SIG-M5 (cell line): ENCODE measurements at places on chromosomes 5 and 9.

DNA sequence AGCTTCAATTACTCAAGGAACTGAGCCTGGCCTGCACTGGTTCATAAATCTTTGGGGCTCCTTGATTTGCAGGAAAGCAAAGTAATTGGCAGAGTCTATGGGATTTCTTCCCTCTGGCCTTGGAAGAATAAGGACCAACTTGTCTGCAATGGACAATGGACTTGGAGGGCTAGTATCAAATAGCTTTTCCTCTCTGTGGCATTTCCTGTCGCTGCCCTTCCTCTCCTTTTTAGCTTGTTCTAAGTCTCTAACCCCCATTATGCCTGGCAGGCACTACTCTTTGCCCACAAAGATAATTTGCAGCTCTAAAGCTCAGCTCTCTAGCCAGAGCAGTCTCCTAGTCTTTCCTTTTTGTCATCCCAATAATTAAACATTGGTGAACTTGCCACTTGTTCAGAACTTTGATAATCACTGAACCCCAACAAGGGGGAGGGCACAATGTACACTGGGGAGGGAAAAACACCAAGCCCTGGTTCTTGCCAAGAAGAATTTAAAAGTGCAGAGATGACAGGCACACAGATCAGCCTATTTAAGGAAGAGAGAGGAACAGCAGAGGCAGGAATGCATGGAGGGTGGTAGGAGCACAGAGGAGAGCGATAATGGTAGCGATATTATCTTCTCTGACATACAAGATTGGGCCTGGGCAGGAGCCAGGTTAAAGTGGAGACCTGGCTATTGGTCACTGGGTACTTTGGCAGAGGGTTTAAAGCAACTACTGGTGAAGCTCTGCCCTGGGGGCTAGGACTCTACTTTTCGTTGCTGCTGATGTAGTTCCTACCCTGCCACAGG is 38.5 kb downstream of the FAM219A start:
- no peak for DNase-seq

- no peak for DNase-seq
These were observed 256.1 kb downstream of the TMEM38B start for GRCh38 chr9:105950448-105950847.

- no peak for DNase-seq
These were observed 38.2 kb downstream of the CPEB4 start for GRCh38 chr5:173926359-173926758.

- DNase-seq, result no peak
These were observed 518.1 kb downstream of the AGTPBP1 start for GRCh38 chr9:85223506-85224125.

- no peak for DNase-seq
These were observed 17.7 kb downstream of the CAVIN4 start for GRCh38 chr9:100595391-100596199.

GRCh38 chr9:73810585-73811215 is 659.0 kb downstream of the ANXA1 start:
- no peak for DNase-seq

GRCh38 chr9:123607479-123607878 is 251.5 kb downstream of the CRB2 start:
- DNase-seq, result no peak

GRCh38 chr5:15772131-15772530 is 272.2 kb downstream of the FBXL7 start:
- DNase-seq, result no peak

- DNase-seq, result no peak
These were observed 85.4 kb downstream of the SLC1A3 start for GRCh38 chr5:36691696-36692371.

- DNase-seq, result no peak
These were observed 38.4 kb upstream of the PLEKHG4B start for GRCh38 chr5:53381-54174.

GRCh38 chr5:168477060-168477459 is 9.2 kb upstream of the RARS1 start:
- no peak for DNase-seq

GRCh38 chr9:127644943-127645342 is 32.9 kb downstream of the STXBP1 start:
- DNase-seq, result no peak

- no peak for DNase-seq
These were observed 2.1 kb downstream of the TLN1 start for GRCh38 chr9:35729700-35730485.

DNA sequence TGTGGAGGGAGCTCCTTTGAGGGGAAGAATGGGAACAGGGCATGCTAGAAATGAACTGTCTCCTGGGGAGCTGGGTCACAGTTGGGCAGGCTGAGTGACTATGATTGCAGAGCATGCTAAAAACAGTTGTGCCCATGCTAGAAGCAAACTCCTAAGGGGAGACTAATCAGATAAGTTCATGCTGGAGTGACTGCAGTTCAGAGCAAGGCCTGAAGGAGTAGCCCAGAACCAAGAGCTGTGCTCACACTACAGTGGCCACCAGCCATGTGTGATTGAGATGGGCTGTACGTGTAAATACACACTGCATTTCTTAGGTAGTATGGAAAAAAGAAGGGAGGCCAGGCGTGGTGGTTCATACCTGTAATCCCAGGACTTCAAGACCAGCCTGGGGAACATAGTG is 10.3 kb upstream of the AK1 start:
- DNase-seq, result no peak

DNA sequence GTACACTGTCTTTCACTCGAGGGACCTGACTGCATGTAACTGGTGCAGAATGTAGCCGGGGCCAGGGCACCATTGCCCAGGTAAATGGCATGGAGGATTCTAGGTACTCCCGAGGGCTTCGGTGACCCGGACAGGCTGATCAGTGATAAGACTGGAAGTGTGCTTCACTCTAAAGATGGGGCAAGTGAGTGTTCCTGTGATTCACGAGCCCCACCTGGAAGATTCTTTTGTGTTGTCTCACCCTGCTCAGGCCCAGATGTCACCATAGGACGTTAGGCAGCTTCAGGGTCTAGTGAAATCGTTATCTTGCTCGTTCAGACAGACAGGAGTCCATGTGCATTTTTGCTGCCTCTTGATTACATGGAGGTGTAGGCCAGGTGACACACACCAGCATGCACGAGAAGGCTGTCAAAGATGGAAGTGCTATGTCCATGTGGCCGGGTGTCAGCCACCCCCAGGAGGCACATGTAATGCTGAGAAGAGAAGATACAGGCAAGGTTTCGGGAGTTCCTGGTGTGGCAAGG is 73.9 kb downstream of the WNK2 start:
- DNase-seq, result no peak

DNA sequence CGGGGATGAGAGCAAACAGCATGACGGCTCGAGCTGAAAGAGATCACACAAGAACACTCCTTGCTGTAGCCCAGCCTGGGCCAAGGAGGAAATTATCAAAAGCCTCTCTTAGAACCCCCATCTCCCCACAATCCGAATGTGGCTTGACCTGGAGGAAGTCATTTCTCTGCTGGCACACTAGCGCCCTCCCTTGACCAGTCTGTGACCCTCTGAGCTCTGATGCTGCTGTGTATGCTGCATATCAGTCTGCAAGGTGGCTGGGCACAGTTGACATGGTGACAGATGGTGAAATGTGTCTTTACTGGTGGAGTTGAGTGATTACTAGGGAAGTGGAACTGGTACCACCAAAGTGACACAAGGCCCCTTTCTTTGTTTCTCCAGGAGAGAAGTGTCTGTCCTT is 3.3 kb downstream of the SLC46A2 start:
- no peak for DNase-seq

DNA sequence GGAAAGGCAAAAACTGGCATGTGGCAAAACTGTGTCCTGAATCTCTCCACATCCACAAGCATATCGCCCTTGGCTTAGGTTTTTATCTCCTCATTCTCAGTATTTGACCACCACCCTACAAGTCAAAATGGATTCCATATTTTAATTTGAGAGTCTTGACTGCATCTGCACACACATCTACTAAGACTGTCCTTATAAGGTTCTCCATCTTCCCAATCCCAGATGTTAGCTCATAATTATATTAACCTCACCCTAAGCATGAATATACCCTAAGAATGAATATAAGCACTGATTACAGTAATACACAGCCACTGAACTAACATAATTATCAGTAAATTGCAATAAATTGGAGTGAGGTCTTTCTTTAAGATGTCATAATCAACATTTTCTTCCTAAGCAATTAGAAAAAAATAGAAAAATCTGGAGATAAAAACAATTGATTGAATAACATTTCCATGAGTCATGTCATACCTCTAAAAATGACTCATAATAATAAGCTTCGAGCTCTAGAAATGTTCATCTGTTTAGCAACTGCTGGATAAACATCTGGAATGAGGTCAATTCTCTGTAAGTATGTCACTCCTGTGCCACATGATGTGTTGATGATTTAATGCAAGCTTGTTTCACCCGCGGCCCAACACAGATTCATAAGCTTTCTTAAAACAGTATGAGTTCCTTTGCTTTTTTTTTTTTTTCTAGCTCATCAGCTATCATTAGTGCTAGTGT is 39.9 kb upstream of the PAM start:
- DNase-seq, result no peak

DNA sequence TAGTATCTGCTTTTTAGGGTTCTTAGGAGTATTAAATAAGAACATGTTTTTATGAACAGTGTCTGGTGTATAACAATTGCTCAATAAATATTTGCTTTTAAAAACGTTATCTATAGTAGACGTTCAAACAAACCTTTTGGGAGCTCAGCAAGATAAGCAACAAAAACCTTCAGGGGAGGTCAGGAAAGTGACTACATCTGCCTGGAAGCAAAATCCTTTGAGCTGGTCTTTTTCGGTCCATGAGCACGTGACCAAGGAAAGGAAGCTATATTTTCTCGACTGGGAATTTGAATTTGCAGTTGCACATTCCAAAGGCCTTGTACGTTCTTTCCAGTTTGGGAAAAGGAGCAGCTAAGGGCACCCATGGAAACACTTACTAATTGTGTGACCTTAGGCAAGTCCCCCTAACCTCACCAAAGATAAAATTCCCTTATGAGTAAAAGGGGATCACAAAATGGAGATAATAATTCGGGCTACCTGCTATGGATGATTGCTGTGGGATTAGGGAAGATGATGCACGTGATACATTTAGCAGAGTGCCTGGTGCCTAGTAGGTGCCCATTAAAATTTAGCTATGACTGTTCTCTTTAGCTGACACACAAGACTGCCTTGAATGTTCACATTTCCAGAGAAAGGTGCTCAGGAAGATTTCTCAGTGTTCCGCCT is 45.4 kb downstream of the PTTG1 start:
- DNase-seq, result no peak

GRCh38 chr5:122312591-122313406 is 762 bp downstream of the SNCAIP start:
- DNase-seq, result no peak

DNA sequence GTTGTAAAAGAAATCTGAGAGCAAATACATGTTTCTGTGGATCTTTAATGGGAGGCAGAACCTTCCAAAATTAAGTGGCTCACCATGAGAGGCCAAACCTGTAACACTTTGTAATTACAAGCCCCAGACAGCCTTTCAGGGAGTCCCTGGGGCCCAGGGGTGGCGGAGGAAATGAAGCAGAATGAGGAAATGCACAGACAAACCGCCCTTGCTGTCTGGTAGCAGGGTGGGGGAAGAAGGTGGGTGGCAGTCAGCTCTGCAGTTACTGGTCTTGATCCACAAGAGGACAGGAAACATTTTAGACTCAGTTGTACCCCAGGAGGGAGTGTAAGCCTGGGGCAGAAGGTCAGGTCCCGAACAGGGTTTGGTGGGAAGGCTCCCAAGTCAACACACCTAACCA is 6.5 kb downstream of the ARL14EPL start:
- DNase-seq, result no peak

DNA sequence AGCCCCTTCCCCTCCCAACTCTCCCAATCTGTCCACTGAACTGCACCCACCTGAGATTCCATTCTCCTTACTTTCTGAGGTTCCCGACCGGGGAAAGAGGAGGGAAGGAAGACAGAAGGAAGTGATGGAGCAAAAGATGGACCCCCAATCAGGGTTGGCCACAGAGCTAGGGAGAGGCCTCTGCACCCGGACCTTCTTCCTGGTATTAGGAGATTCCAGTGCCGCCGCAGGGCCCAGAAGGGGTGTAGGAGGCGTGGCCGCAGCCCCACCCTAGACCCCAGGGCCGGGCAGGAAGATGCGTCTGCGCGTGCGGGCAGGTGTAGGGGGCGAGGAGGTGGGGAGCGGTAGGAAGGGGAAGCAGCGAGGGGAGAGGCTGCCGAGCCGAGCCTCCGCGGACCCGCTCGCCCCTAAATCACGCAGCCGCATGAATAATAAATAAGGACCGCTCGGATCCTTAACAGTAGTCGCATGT is 104.2 kb upstream of the MVB12B start:
- no peak for DNase-seq

- no peak for DNase-seq
These were observed 55.9 kb upstream of the STXBP1 start for GRCh38 chr9:127555840-127556820.

DNA sequence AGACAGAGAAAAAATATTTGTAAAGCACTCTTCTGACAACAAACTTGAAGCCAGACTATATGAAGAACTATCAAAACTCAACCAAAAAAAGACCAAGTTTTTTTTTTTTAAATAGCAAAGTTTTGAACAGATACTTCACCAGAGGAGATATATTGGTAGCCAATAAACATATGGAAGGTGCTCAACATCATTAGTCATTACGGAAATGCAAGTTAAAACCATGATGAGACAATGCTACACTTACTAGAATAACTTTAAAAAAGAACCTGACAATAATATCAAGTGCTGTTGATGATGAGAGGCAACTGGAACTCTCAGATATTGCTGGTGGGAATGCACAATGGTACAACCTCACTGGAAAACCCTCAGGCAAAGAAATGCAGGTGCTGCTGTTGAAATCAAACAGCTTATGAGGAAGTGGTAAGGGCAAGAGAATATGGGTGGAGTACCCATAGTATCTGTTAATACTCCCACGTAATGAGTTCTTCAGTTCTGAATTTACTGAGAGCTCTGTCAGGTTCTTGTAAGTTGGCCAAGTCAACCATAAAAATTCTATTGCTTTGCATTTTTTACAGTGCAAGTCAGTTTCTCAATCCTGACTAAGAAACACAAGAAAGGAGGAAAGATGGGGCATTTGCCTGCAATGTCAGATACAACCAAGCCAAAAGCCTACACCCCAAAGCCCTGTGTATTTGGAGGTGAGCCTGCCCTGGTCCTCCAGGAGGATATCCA is 87.3 kb upstream of the GNAQ start:
- peak; percentile 90 for DNase-seq

DNA sequence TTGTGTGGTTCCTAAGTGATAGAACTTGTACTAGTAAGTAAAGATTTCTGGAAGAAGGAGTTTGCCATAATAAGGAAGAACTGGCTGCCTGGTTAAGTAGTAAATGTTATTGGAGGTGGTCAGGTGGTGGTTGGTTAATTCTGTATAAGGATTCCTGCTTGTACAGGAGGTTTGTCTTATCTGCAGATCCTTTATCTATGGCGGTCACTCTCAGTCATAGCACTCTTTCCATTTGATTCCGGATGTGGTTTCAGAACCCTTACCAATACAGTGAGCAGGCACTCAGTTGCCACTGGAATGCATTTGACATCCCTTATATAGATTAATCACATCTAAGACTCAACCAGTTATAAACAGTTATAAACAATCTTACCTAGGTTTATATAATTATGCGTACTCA is 50.3 kb downstream of the RAD50 start:
- DNase-seq, result no peak

DNA sequence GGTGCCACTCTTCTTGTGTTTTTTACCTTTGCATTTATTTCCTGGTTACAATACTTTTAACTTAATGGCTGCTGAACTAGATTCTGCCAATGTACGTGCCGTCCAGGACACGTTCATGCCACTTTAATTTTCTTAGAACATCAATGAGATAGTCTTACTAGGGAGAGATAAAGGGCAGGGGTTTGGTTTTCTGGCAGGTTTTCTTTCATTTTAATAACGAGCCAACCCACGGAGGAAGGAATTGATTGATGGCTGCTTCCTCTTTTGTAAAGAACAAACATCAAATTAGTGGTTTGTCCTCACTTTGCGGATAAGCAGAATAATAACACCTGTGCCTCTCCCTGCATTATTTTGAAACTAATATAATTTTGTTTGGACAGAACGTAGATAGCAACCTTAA is 135.7 kb downstream of the DOCK8 start:
- DNase-seq, result no peak
